ENCODE measurements at places on chromosomes 3 and 15.

DNA sequence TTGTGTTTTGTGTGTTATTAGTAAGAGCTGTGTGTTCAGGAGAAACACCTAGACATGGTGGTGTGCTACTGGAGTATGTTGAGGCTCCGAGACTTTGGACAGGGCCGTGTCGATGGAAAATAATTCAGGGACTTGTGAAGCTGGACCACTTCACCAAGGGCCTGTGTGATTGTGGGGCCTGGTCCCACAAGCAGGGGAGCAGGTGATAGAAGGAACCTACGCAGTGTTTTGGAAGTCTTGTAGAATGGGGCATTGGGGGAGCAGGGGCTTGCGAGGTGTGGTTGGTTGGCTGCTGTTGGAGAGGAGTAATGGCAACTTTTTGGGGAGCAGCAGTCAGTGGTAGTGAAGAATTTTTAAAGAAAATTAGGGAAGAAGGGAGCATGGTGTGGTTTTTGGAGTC is 48.7 kb downstream of the TRIM71 start:
- no peak for DNase-seq

DNA sequence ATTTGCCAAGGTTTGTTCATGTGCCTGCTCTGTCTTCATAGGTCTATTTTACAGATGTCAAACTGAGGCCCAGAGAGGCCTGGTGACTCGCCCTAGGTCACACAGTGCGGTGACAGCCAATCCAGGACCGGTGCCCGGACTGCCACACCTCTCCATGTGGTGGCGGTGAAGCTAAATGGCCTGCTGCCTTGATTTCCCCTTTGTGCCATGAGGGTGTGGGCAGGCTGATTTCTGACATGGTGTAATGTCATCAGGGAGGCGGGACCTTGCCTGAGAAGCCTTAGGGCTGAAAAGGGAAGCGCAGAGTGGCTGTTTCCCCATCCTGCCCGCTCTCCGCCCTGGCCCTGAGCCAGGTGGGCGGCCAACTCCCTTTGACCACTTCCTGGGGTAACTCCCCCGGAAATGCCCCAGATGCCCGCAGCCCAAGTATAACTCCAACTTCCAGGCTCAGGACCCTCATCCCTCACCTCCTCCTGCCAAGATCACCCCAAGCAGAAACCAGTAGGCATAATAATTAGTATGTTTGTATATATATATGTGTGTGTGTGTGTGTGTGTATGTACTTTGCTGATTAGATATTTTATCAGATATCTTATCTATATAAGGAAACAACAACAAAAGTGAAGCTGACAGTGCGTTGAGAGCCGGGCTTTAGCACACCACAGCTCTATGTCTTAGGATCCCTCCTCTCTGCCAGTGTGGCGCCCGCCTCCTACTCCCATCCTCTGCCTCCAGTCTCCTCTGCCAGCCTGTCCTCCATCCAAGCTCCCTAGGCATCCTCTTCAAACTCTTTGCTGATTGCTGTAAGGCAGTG is 63.9 kb downstream of the IQSEC1 start:
- DNase-seq: peak; percentile 25

DNA sequence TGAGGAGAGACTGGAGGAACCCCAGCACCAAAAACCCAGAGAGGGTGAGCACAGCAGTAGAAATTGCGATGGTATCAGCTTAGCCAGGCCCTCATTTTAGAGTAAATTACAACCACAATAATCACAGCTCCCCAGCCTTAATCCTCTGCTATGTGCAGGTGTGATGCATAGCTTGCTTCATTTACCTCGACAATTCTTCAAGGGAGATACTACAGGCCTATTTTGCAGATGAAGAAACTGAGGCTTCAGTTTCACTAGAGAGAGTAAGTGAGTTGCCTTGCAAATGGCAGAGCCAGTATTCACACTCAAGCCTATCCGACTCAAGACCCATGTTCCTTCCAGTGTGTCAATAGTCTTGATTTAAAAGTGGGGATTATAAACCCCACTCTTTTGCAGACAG is 33.4 kb downstream of the LSM3 start:
- DNase-seq: no peak

DNA sequence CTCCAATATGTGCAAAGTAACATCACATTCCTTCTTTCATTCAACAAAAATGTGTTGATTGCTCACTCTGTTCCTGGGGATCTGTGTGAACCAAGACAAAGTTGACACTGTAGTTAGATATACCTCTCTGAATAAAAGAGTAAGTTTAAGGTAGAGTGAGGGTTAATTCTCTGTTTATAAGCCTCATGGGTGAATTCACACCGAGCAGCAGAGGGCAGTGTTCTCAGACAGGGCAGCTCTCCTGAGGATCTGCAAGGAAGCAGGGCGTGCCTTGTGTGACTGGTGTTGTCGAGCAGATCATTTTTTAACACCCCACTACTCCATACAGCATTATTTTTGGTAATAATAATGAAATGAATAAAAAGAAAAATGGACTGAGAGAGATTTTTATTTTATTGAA is 34.4 kb downstream of the PAQR9 start:
- DNase-seq: no peak

DNA sequence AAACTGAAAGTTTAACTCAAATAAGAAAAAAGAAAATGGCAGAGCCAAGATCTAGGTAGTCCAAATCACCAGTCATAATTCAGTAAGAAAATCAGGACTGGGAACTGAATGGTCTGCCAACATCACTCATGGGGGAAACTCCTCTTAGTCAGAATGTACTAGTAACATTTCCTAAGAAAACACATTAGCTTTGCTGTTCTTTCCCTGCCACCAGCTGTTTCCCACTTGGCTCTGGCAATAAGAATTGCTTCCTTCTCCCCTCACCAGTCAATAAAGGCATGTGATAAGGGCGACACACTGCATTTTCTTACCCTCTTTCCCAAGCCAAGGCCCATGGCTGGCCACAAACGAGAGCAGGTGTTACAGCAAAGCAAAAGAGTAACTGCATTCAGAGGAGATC is 46.1 kb downstream of the PIK3R4 start:
- DNase-seq: no peak

DNA sequence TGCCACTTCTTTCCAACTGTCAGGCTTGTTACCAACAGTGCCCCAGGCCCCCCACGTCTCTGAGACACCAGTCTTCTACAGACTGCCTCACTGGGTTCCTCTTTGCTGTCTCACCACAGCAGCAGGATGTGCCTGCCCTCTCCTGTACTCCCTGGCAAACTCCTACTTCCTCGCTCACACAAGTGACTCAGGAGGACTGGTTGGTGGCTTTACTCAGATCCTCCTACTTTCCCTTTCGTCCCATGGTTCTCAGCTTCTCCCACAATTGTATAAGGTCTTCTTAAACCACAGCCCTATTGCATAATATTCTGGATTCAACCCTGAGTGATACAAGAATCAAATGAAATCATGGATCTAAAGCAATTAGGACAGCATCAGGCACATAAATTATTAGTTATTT is 246.6 kb upstream of the PROK2 start:
- DNase-seq: no peak

DNA sequence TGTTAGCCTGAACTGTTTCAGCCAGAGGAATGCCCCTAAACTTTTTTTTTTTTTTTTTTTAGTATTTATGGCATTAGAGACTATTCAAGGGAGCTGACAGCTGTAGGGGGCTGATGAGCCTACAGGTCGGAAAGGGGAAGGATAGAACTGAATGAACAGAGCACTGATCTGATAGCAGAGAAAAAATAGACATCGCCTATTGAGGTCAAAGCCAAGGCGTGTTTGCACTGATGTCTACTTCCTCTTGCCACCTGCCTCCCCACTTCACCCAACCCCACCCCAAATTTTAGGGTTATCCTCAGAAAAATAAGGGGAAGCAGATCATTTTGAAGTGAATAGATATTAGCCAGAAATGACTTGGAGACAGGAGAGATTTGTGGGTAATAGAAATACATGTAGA is 3.0 kb upstream of the ZMAT3 start:
- DNase-seq: no peak

GRCh38 chr3:126394179-126394976 is at the start of gene CFAP100:
Gene CFAP100 (plus strand): TSS chr3:126394909. CDS start chr3:126396001, 1,092 bp downstream.
- no peak for DNase-seq

DNA sequence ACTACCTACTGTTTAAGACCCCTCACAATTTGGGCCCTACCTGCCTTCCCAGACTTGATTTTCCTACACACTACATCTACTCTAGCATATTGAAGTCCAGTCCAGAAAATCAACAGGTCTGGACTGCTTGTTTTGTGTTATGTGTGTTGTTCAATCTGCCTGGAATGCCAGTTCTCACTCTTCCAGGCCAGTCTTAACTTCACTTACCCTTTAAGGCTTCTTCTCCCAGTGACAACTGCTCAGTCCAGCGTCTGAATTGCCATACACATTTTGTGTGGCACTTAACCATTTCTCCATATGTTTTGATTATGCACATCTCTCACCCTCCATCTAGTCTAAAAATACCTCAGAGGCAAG is 1.1 kb downstream of the TICRR start:
- DNase-seq: no peak

DNA sequence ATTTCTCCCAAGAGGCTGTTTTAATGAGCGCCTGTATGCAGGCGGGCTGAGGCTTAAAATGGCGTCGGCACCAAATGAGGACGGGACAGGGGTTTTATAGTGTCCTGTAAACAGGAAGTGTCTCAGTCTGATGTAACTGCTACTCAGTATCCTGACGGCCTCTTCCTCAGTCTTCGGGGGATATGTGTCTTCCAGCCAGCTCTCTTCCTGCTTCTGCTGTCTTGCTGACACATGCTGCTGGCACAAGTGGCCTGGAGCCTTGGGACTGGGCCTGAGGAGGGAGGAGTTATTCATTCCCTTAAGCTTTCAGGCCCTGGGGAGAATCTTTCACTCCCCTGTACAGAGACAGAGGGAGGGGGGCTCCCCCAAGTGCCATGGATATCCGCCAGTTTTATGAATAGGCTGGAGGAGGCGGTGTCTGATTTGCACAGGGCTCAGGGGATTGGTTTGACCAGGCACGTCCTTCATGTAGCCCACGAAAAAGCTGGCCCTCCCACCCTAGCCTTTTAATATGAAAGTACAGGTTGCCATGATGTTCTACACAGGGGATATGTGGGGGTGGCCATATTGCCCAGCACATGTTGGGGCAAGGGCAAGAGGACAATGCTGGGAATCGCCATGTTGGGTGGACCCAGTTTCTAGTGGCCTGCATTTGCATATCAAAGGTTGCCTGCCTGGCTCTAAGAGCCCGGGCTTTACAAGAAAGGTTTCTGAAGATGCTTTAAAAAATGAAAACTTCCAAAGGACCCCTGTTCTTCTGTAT is 19.9 kb downstream of the NDUFB4 start:
- DNase-seq: no peak

DNA sequence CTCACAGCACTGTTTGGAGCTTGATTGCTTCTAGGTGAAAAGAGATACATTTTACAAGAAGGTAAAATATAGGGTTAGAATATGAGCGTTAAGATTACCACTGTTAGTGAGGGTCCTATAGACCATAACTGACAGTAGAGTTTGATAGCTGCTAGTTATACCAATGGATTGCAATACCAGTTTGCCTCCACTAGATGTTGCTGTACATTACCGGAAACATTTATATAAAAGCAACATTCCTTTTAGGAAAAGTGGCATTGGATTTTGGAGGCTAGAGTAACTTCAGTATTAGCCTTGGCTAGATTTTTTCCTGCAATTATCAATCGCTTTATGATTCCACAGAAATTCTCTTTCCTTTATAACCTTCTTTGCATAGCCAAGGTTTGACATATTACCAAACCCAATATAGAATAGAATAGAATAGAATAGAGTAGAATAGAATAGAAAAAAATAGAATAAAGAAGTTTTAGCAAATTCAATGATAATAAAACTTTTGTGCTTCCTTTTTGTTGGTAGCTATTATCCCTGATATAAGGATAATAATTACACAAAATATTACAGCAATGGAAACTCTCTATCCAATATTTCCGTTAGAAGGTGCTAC is 1093.6 kb upstream of the ALCAM start:
- DNase-seq: no peak

DNA sequence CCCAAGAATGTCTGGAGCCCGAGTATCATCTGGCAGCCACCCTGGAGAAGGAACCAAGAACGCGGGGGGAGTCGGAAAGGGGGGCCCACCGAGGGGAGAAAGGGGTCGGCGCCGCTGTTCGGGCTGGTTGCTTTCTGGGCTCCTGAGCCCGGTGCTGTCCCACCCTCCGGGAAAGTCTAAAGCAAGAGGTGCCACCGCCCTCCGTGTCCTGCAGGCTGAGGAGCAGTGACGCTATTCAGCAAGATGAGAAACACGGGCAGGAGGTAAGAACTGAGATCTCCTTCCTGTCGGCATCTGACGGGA is 234.8 kb downstream of the XXYLT1 start:
- DNase-seq: no peak

DNA sequence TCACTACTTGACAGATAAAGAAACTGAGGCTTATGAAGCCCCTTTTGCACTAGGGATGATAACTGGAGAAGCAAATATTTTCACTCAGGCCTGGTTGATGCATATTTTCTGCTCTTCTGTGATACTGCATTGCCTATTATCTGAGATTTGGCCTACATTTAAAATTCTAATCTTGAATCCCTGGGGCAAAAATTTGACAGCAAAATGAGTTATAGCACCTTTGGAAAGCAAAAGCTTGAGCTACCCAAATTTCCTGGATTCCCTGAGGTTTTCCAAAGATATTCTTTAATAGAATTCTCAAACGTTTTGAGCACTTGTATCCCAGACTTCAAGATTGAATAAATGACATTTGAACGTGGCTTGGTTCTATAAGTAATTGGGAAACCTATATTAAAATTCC is 86.1 kb downstream of the NAALADL2 start:
- DNase-seq: no peak

DNA sequence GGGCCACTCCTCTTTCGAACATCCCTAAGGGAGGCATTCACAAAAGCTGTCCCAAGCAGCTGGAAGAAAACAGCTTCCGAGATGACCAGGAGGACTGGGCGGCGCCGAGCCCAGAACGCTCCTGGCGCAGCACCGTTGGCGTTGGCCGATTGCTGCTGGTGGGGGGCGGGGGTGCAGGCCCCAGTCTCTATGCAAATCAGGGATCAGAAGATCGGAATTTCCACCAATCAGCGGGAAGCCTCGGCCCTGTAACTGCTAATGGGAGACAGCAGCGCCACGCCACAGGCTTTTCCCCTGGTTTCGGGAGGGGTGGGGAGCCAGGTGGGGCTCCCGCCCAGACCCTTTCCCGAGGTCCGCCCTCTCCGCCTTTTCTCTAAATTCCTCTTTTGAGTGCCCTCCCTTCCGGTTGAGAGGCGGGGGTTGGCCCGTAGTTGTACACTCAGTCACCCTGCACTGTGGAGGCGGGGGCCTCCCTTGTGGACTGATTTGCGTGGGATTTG is 27.0 kb downstream of the HMCES start:
- DNase-seq: no peak

DNA sequence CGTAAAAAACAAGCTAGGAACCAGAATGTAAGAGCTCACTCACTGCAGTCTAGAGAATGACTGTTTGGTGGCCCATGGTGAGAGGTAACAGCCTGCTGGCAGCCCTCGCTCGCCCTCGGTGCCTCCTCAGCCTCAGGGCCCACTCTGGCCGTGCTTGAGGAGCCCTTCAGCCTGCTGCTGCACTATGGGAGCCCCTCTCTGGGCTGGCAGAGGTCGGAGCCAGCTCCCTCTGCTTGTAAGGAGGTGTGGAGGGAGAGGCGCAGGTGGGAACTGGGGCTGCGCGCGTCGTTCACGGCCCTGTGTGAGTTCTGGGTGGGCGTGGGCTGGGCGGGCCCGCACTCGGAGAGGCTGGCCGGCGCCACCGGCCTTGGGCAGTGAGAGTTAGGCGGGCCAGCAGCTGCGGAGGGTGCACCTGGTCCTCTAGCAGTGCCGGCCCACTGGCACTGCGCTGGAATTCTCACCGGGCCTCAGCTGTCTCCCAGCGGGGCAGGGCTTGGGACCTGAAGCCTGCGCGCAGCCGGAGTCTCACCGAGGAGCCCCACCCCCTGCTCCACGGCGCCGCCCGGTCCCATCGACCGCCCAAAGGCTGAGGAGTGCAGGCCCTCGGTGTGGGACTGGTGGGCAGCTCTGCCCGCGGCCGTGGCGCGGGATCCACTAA is 420.6 kb downstream of the RBMS3 start:
- no peak for DNase-seq
